ENCODE measurements at places on chromosomes 16 and 17. TPM values are rescaled to one million over a fixed set of nuclear protein-coding genes. Genes with fewer than 3 reads are reported as not detected.

HOXB3 gene
- total RNA-seq: 15.7 TPM

KREMEN2 gene
- total RNA-seq: not detected

ZACN gene
- total RNA-seq: not detected

IL21R gene
- 7.4 TPM for total RNA-seq

GLYR1 gene
- total RNA-seq: 40.8 TPM

TPSD1 gene
- not detected for total RNA-seq

ULK2 gene
- 46.5 TPM for total RNA-seq

IGF2BP1 gene
- under 0.01 TPM for total RNA-seq

NKD1 gene
- under 0.01 TPM for total RNA-seq

C17orf107 gene
- total RNA-seq: 1.8 TPM

RPL38 gene
- 3,018 TPM for total RNA-seq

GCGR gene
- not detected for total RNA-seq

P2RX1 gene
- total RNA-seq: under 0.01 TPM

CTRB1 gene
- not detected for total RNA-seq

OTOA gene
- total RNA-seq: not detected

HEATR9 gene
- not detected for total RNA-seq

CFAP97D1 gene
- under 0.01 TPM for total RNA-seq

C1QTNF8 gene
- not detected for total RNA-seq

BAIAP2 gene
- 10.0 TPM for total RNA-seq

COTL1 gene
- 64.5 TPM for total RNA-seq

CACNG5 gene
- not detected for total RNA-seq

ZFP3 gene
- total RNA-seq: 3.1 TPM

CA7 gene
- not detected for total RNA-seq

NETO2 gene
- total RNA-seq: 10.0 TPM
